ENCODE measurements at places on chromosomes 2 and 18.

DNA sequence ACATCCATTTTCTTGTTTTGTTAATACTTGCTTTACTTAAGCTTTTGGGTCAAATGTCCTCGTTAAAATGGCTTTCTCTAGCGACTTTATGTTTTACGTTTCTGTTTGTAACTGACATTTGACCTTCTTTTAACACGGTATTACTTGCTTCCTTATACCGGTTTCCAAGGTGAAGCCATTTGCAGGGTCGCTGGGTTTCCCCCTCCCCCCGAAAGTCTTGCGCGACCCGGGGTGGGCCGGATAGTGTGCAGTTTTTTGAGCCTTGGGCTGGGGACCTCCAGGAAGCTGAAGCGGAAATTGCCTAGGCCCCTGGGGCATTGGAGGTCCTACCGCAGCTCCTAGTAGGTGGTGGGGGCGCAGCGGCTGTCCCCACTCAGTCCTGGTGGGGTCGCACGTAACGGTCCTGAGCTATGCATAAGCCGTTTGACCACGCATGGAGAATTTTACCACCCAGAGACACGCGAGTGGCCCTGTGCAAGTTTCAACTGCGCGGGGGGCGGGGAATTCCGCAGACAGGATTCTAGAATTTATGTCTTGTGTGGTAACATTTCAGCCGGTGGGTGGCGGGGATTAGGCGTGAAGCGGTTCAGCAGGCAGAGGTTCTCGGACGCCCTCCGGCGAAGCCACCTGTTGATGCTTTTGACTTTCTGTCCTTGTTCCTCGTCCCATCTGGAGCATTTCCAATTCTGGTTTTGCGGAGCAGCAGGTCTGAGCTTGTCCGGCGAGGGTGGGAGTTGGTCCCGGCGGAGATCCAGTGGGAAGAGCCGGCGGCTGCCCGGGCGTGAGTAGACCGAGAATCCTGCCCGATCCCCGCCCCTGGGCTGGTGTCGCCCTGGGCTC lies 2.4 kb downstream of the CFLAR start:
- no peak for DNase-seq

DNA sequence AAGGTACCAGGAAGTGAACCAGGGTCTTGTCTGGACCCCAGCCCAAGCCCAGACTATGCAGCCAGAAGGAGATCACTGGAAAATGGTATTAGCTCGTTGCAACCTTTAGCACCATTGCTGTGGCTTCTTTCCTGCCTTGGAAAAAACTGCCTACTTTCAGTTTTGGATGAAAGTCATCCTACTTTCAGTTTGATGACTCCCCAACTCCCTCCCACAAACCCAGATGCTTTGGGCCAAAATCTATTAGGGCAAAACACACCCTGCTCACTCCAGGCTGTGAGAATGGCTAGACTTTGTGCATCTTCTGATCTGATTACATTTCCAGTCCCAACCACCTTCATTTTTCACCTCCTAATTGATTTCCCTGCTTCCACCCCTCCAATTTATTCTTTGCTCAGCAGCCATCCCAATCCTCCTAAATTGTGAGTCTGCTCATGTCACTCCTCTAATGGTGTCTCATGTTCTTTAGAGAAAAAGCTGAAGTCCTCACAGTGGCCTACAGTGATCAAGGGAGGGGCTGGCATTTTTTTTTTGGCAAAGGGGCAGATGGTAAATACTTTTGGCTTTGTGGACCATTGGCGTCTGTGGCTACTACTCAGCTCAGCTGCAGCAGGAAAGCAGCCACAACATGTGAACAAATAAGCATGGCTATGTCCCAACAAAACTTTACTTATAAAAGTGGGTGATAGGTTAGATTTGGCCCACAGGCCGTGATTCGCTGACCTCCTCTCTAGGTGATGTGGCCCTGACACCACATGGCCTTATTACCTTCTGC lies 368.7 kb downstream of the SLC4A3 start:
- no peak for DNase-seq

GRCh38 chr18:32930695-32931301 lies 158.0 kb upstream of the KLHL14 start:
- DNase-seq: no peak

DNA sequence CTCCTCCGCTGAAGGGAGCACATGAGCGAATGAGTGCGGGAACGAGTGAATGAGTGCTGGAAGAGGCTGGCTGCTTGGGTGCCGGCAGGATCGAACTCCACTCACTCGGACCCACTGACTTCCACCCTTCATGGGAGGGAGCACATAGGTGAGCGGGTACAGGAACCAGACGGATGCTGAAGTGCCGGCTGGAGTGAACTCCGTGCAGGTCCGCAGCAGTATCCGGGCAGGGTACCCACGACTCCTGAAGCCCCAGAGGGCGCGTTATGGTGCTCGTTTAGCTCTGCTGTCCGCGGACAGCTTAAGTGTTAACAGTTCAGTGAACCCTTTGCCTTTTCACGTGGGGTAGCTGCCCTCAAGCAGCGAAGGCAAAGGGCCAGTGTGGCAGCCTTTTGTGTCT lies 23.2 kb downstream of the RPRM start:
- DNase-seq: no peak

DNA sequence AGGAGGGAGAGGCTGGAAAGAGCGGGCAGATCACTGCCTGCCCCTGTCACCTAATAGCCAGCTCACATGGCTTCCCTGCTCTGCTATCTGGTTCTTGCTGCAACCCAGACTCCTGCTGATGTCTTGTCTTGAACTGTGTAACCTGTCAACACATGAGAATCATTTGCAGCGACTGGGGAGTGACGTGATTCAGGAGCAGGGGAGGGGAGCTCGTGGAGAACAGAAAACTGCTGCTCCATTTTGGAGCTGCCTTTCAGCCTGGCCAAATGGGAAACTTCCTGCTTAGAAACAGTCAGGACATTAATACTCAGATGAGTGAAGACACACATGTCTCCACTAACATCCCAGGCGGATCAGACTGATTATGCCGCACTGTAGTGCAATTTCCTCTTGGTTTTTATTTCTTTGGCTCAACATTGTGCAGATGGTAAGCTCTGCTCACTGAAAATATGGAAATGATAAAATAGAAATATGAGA lies 38.1 kb downstream of the RPL37A start:
- no peak for DNase-seq

- no peak for DNase-seq
These were observed 1.1 kb downstream of the TLK1 start for GRCh38 chr2:171159372-171160118.

GRCh38 chr2:70930371-70931329 lies 5.0 kb upstream of the ATP6V1B1 start:
- DNase-seq: no peak

DNA sequence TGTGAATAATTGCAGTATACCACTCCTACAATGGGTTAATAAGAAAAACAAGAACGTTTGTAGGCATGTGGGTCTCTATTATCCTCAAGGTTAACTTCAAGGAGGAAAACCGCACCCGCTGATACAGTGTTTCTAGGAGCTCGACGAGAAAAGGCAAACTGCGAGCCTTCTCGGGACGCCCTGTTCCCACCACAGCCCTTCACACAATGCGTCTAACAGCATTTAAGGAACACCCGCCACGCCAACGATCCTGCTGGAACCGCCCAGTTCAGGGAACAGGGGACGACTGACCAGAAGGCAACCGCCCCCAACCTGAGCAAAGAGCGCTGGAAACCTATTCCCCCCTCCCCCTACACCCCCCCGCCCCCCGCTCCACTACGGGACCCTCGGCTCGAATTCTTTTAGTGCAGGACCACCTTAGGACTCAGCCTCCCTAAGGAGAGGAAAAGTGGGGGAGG lies 710 bp upstream of the TMSB10 start:
- DNase-seq: no peak

DNA sequence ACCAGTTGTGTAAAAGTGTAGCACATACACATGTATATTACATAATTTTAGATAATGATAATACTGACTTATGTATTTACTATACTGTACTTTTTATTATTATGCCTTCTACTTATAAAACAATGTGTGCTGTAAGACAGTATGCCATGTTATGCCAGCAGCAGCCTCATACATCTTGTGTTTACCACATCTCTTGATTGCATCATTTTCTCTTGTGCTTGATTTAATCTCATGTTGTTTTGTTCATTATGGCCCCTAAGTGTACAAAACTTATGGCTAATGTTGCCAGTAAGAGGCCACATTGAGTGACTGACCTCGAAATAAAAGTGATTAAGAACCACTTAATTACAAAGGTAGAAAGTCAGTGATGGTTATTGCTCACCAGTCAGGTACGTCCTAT lies 128.0 kb upstream of the SP5 start:
- no peak for DNase-seq

- DNase-seq: no peak
These were observed 364.5 kb upstream of the RGPD4 start for GRCh38 chr2:107462181-107462580.

DNA sequence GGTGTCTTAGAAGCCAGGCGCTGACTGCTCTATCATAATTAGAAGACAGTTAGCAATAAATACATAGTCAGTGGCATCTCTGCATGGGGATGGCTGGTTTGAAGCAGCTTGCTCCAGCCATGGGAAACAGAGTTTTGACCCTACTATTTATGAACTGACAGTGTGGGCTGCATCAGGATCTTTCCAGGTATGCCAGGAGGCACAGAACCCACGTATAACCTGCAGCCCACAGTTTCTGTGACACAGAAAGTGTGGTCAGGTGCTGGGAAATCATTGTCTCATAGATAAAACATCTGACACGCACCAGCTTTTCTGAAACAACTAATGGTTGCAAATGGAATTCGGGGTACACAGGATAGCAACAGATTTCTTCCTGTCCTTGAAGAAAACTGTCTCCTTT lies 34.7 kb downstream of the INPP4A start:
- no peak for DNase-seq

DNA sequence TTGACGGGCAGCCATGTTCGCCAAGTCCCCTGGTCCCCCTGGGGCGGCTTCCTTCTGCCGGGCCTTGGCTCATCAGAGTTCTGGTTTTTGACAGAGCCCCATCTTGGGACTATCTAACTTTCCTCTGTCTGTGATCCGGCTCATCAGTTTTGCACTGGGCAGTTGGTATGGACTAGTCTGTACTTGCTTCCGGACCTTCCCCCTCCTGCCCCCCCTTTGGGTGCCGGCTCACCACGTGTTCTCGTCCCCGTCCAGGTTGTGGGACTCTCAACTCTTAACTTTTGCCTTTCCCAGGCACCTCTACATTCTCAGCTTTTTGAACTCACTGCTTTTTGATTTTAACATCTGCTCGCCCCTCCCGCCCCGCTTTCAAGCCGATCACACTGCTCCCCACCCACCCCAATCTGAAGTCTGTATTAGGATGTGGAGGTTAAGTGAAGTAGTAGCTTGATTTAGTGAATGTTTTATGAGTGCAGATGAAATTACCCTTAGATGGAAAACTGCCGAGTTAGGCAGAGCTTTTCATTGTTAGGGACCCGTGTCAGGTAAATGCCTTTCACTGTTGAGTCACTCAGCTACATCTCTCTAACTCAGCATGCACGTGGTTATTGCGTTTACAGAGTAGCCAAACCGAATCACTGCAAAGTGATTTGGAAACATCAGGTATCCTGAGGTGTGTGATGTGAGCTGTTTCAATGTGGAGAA lies 874 bp downstream of the WDR43 start:
- no peak for DNase-seq

DNA sequence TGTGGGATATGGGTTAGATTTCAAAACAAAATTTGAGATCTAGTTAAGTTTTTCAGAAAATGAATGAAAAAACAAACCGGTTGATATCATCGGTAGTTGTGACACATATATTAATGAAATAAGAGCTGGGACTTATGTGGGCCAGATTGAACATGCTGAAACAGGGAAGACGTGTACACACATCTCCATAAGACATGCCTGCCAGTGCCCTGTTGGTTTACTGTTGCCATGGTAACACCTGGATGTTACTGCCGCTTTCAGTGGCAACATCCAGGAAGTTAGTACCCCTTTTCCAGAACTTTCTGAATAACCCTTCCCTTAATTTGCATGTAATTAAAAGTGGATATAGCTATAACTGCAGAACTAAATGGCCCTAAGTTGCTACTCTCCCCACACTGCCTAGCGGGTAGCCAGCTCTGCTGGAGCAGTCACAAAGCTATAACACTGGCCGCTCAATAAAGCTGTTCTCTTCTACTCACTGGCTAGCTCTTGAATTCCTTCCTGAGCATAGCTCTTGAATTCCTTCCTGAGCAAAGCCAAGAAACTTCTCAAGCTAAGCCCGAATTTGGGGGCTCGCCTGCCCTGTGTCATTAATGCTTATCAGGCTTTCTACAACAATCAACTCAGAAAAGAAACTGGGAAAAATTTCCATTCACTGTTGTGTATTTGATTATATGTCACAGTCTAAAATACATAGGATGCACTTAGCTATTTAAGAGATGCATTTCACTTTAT lies 776.3 kb upstream of the CDH7 start:
- DNase-seq: no peak

DNA sequence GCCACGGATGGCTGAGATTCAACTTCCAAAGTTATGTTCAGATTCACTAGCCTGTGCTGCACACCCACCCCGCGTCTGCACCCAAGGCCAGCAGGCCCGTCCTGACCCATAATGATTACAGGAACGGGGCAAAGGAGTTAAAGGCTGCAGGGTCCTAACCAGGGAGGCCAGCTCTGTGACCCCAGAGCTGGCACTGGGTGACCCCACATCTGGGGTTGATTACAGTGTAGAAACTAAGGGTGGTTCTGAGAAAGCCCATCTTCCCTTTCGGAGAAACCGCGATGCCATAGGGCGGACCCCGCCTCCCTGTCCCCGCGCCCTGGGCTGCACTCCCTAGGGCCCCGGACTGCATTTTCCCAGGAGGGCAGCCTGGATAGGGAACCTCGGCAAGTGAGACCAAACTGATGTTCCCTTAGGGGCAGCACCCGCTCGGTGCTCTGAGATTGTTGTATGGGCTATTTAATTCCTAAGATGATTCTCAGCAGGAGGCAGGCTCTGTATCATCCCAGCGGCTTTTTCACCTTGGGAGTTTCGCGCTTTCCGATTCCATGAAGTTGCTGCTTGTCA lies 2.2 kb upstream of the GPR148 start:
- no peak for DNase-seq

DNA sequence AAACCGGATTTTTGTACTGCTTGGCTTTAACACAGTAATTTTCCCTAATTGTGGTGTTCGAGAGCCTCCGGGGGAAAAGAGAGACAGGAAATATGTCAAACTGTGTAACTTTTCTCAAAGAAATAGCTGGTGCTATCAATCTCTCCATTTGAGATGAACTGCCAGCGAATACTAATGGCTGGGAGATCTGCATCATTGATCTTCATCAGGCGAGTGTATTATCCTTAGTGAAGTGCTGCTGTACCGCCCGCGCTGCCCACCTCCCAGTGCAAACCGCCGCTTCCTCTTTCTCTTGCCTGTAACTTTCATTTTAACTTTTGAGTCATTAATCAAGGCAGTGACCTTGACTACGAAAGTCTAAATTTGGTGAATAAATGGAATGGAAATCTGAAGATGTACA lies 246.1 kb upstream of the ST6GAL2 start:
- DNase-seq: no peak

- DNase-seq: no peak
These were observed 61.9 kb upstream of the TSPYL6 start for GRCh38 chr2:54317973-54318372.

GRCh38 chr2:21007129-21008013 lies 36.5 kb downstream of the APOB start:
- no peak for DNase-seq

GRCh38 chr2:197705912-197706838 lies 1.0 kb downstream of the MARS2 start:
- no peak for DNase-seq

Data from cortex of kidney (tissue), 1 donor.